CD4-positive, alpha-beta memory T cell (primary cell): ENCODE measurements at places on chromosomes 4 and X. TPM values are rescaled to one million over a fixed set of nuclear protein-coding genes. Genes with fewer than 3 reads are reported as not detected.
A peak's percentile ranks its signal among the peaks of the same experiment; 100 is the strongest.

The NHS gene
- total RNA-seq = 0.67 TPM

GRCh38 chr4:188246488-188246887 is 107.2 kb downstream of the TRIML1 start:
- no peak for DNase-seq

DNA sequence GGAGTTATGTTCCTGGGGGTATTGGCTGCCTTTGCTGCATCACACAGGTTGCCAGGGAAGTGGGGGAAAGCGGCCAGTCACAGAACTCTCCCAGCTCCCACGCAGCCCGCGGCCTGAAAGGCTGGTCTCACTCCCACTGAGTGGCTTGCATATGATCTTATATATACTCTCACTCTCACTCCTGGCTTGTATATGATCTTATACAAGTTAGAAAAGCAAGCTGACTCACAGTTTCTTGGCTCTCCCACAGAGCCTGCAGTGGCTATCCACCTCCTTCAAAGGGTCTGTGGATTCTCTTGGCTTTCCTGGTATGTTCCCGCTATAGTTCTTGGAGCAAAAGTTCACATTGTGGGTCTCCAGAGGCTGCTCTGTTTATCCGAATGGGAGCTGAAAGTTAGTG is 833.5 kb upstream of the GALNTL6 start:
- DNase-seq = no peak

- no peak for DNase-seq
Observed at GRCh38 chr4:35918491-35918977, 325.8 kb downstream of the ARAP2 start.

The SPACA5 gene
- not detected for total RNA-seq

The TMEM128 gene
- total RNA-seq = 20.7 TPM

The HTRA3 gene
- not detected for total RNA-seq

- DNase-seq = no peak
Observed at GRCh38 chr4:5051278-5052203, at the start of gene STK32B. STK32B (plus strand) TSS chr4:5051480.

GRCh38 chr4:70713453-70714078 is 8.2 kb upstream of the RUFY3 start:
- no peak for DNase-seq

DNA sequence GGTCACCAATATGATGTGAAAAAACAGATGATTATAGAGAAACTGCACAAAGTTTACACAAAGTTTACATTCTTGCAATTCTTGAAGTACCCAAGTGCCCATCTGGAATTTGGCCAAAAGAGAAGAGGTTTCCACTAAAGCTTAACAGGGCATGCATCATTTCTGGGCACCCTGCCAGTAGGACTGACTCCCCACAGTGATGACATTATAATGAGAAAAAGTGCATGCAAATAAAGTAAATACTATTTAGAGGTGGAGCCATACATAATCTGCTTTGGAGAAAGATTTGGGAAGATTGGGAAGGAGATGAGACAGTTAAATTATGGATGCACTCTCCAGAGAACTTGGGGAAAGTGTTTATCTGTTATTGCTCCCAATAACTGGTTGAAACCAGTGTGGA is 93.7 kb upstream of the TRPC3 start:
- DNase-seq = no peak

GRCh38 chr4:170497112-170497511 is 407.4 kb upstream of the AADAT start:
- no peak for DNase-seq

DNA sequence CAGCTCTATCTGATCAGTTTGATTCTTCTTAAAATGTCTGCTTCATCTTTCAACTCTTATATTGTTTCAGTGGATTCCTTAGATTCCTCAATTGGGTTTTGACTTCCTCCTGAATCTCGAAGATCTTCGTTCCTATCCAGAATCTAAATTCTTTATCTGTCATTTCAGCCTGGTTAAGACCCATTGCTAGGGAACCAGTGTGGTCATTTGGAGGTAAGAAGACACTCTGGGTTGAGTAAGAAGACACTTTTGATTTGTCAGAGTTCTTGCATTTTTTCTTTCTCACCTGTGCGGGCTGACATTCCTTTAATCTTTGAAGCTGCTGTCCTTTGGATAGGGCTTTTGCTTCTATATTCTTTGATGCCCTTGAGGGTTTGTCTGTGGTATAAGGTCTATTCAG is 291.9 kb downstream of the SLC7A11 start:
- no peak for DNase-seq

GRCh38 chr4:174592985-174593335 is 70.7 kb upstream of the HPGD start:
- DNase-seq = no peak

DNA sequence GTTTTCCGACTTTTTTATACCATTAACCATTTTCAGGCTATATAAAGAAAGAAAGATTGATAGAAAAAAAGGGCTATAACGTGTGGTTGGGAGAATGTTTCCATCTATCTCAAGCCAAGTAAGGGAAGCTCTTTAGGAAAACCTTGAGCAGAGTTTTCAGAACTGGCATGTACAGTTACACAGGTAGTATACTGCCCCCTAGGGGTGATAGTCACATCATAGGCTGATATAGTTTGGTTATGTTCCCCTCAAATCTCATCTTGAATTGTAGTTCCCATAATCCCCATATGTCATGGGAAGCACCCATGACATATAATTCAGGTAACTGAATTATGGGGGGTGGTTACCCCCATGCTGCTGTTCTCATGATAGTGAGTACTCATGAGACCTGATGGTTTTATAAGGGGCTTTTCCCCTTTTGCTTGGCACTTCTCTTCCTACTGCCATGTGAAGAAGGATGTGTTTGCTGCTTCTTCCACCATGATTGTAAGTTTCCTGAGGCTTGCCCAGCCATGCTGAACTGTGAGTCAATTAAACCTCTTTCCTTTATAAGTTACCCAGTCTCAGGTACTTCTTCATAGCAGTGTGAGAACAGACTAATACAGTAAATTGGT is 186.8 kb downstream of the TMA16 start:
- peak; percentile 65 for DNase-seq

GRCh38 chr4:1398681-1399507 is 7.3 kb downstream of the NKX1-1 start:
- no peak for DNase-seq

DNA sequence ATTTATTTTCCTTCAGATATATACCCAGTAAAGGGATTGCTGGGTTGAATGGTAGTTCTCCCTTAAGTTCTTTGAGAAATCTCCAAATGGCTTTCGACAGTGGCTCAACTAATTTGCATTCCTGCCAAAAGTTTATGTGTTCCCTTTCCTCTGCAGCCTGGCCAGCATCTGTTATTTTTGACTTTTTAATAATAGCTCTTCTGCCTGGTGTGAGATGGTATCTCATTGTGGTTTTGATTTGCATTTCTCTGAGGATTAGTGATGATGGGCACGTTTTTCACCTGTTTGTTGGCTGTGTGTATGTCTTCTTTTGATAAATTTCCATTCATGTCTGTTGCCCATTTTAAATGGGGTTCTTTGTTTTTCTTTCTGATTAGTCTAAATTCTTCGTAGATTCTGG is 375.2 kb downstream of the UBE2NL start:
- DNase-seq = no peak

- DNase-seq = no peak
Observed at GRCh38 chr4:173288698-173289352, 45.3 kb downstream of the HMGB2 start.

The ADAM29 gene
- total RNA-seq = 0.41 TPM

The CLNK gene
- 0.29 TPM for total RNA-seq

DNA sequence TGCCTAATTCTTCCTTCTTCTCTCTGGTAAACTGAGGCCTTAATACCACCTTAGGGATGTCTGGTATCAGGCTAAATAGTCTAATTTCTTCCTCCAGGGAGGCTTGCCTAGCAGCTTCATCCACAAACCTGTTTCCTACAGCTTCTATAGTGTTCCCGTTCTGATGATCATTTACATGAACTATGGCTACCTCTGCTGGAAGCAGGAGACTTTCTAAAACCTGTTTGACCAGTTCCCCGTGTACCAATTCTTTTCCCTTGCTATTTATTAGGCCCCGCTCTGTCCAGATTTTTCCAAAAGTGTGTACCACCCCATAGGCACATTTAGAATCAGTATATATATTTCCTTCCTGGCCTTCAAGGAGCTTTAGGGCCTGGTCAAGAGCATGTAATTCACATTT is 5.8 kb upstream of the USP38 start:
- no peak for DNase-seq

The MMRN1 gene
- total RNA-seq = 0.55 TPM

DNA sequence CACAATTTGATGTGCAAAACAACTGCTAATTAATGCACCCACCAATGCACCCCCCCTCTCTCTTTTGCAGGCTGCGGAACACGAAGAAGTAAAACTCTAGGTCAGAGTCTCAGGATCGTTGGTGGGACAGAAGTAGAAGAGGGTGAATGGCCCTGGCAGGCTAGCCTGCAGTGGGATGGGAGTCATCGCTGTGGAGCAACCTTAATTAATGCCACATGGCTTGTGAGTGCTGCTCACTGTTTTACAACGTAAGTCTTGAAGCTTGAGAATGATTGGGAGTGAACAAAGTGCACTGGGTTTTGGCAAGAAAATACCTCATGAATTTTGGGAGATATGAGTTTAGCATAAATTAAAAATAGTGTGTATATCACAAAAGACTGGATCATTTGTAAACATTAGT is 28.9 kb downstream of the TMPRSS11E start:
- no peak for DNase-seq

DNA sequence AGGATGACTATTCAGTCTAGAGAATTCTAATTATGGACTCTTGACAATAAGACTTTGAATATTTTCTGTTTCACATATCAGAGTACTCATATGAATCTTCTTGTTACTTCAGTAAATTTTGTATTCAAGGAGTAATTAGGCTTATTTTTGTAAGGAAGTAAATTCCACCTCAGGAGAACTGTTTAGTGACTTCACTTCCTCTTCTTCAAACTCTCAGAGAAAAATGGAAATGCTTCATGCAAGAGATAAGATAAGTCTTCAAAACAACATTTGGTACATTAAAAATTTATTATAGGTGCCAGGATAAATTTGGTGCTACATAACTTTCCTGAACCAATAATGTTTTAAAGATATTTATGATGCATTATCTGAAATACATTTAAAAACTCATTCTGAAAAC is 1421.9 kb downstream of the PCDH7 start:
- no peak for DNase-seq

DNA sequence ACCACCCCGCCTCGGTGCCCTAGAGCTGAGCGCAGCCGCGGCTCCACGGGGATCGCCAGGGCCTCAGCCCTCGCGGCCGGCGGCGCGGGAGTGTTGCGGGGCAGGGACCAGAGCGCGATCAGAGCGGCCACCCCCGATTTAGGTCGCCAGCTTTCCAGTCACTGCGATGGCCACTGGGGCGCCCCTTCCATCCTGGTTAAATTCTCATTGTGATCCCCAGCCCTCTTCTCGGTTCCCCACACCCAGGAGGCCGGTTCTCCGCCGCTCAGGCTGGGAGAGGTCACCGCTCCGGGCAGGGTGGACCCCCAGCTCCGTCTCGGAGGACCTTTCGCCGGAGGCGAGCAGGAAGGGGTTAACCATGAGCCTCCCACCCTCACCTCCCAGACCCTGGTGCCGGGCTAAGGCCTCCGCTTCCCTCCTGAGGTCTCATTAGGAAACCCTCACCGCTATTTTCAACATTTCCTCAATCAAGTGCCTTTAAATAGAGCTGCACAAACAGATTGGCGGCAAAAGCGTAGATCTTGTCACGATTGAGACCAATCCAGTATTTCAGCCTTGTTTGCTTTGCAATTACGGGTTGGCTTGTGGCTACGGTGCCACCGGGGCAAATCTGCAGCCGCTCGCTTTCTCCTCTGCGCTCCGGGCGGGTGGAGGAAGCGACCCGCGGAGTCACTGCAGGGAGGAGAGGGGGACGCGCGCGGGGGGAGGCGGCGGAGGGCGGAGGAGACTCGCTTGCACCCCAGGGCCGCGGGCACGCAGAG is 8.3 kb upstream of the HAND2 start:
- DNase-seq = no peak

DNA sequence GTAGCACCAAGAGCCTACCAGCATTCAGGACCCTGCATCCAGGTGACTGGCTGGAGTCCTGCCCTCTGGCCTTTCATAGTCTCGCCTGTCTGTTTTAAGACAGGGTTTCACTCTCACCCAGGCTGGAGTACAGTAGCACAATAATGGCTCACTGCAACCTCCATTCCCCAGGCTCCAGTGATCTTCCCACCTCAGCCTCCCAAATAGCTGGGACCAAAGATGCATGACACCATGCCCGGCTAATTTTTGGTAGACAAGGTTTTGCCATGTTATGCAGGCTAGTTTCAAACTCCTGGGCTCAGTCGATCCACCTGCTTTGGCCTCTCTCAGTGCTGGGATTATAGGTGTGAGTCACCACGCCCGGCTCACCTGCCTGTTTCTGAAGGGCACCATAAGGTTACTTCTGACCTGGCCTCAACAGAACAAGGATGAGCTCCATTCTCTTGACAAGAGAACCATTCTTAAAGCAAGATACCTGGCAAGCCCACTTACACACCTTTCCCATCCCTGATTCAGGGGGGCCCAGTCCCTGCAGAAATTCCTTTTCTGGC is 6.7 kb downstream of the RPS4X start:
- no peak for DNase-seq

DNA sequence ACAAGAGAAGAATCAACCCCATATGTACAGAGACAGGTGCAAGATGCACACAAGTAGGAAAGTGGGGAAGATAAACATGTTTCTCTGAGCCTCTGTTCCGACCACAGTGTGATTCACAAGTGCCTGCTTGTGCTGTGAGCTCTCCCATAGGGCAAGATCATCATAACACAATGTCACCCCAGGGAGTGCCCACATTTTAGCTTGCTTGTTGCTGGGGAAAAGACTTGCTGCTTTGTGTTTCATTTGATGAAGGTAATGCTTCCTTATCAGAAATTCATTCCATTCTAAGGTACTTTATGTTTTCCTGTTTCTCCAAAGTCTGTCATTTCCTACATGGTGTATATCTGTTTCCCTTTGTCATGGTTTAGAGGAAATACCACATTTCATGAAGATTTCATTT is 304.5 kb upstream of the DIPK2B start:
- no peak for DNase-seq

DNA sequence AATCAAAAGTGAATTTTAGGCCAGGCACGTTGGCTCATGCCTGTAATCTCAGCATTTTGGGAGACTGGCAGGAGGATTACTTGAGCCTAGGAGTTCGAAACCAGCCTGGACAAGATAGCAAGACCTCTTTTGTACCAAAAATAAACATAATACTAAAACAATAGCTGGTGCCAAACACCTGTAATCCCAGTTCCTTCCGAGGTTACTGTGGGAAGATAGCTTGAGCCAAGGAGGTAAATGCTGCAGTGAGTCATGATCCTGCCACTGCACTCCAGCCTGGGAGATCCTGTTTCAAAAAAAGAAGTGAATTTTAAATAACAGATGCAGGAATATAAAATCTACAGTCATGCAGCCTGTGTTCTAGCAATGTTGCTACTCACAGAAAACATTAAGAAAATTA is 488.3 kb downstream of the PPARGC1A start:
- no peak for DNase-seq

DNA sequence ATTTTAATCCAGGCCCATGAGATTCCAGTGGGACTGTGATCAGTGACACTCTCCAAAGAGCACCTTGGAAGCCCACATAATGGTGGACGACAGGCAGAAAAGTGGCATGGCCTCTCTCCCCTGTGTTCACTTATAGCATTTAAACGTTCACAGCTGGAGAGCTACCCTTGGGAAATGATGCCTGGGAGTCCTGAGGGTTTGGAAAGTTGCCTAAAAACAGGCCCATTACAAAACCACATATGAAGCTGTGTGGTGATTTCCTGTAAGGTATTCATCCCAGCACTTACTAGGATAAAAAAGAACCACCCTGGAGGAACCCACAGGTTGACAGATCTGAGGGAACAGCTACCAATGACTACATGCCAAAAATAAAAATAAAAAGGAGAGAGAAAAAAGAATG is 193.2 kb downstream of the RASL11B start:
- no peak for DNase-seq
